Stimulated activated naive CD8-positive, alpha-beta T cell treated with anti-CD3 and anti-CD28 coated beads, Interleukin-15, amount 100 ng/mL, for 72 hours (primary cell): ENCODE measurements at places on chromosomes 11 and 22.

DNA sequence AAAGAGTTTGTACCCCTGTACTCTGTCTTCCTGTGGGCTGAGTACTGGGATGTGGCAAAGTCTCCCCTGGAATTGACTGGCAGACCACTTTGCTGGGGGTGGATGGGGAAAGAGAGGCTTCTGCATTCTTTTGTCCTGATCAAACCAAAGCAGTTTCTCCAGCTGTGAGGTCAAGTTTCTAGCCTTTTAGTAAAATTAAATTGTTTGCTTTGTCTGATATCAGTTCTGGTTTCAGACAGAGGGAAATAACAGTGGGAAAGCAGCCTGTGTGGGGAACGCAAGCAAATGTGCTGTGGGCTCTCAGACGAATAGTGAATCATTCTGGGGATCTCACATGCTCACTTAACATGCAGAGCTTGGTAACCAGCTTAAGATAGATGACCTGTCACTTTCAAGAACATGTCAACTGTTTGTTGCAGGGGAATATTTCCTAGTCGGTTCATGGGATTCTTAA lies 151.6 kb downstream of the FAT3 start:
- DNase-seq = no peak

- no peak for DNase-seq
Observed at GRCh38 chr11:22807855-22808570, 21.6 kb downstream of the SVIP start.

GRCh38 chr11:10725114-10725906 lies 25.7 kb upstream of the CTR9 start:
- DNase-seq = peak; percentile 47

DNA sequence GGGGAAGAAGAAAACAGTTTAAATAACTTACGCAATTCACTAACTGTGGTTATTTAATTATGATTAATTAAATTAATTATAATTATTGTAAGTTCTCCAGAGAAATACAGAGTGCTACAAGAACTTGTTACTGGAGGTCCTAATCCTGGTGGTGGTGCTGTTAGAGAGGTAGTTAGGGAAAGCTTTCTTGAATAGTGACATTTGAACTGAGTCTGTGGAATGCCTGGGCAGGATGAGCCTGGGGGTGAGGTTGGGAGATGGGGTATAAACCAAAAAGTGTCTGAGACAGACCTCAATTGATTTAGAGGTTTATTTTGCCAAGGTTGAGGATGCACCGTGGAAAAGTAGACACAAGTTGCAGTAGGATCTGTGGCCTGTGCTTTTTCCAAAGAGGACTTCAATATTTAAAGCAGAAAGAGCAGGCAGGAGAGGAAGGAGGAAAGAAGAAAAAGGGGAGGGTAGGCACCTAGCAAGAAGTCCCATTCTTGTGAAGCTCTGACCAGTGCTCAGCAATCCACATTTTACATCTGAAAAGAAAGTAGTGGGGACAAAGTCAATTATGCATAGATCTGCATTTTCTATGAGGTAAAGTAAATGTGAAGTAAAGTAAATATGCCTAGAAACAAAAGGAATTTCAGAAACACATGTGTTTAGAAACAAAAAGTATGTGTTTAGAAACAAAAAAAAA lies 4.4 kb upstream of the ZNF202 start:
- DNase-seq = no peak

GRCh38 chr11:19743622-19744021 lies 31.0 kb downstream of the NAV2 start:
- DNase-seq = no peak

DNA sequence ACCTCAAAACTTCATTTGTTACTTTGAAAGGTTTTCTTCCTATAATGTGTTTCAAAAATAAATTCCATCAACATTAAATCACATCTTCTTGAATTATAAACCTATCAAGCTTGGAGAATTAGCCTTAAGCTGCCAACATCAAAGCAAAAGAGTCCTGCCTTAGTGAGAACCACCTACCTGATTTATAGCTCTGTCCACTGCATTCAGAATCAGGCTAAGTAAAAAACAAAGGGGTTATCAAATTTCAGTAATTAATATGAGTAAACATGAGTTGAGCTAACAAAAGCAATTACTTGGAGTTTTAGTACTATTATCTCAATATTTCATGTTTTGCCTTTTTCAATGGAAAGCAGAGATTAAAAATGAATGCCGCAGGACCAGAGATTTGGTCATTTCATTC lies 73.9 kb downstream of the CADM1 start:
- DNase-seq = no peak

- no peak for DNase-seq
Observed at GRCh38 chr11:5291207-5291838, 10.4 kb downstream of the OR51B4 start.

- no peak for DNase-seq
Observed at GRCh38 chr11:134231958-134232659, 7.6 kb downstream of the VPS26B start.

- DNase-seq = no peak
Observed at GRCh38 chr11:112318184-112318591, 57.5 kb upstream of the PLET1 start.

GRCh38 chr22:21829523-21829922 lies 37.9 kb downstream of the MAPK1 start:
- DNase-seq = no peak

GRCh38 chr11:58289266-58289665 lies 21.2 kb upstream of the OR10W1 start:
- DNase-seq = no peak
